ENCODE measurements at places on chromosomes 2 and 18.

GRCh38 chr2:98539056-98539735 is 69.1 kb downstream of the COA5 start:
- no peak for DNase-seq

DNA sequence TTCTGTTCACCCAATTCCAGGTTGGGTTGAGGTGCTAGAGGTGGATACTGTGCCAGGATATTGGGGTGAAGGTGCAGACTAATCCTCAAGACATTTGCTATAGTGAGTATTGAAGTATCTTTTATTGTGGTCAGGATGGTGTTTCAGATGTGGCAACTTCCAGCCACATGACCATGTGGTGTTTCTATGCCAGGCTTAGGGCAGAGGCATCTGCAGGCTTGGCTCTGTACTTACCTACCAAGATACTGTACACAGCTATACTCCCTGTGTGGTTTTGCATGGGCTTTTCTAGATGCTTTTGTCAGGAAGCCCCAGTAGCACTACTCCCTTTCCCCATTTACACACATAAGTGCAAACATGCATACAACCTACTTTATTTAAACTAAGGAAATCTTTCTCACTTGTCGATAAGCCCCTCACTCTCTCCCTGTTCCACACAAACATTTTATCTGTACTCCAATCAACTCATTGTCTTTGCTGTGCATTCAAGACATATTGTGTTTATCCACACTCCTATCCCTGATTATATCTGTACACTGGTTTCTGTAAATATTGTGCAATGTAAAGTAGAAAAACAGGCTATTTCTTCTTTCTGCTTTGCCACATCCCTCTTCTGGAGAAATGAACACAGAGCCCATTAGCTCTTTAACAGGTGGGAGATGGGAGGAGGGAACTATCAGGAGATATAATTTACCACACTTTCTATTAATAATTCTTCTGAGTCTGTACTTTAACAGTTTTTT is 12.3 kb downstream of the ARL6IP6 start:
- DNase-seq, result no peak

DNA sequence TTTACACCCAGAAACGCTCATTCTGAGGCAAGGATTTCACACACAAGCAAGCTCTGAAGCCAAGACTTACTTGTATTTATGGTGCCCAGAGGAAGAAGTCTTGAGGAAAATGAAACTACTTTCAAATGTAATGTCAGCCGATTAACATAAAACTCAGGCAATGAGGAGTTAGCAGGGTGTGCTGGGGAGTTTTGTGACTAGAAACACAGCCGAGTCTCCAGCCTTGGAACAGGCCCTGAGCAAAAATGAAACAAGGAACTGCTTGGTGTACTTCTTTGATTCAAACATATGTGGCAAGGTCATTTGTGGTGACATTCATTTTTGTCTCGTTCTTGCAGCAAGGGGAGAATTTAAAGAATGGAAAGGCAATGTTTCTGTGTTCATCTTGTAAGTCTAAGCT is 4.5 kb downstream of the DYTN start:
- peak; percentile 10 for DNase-seq

- DNase-seq, result peak; percentile 72
Observed at GRCh38 chr2:31258351-31258750, 24.4 kb downstream of the EHD3 start.

DNA sequence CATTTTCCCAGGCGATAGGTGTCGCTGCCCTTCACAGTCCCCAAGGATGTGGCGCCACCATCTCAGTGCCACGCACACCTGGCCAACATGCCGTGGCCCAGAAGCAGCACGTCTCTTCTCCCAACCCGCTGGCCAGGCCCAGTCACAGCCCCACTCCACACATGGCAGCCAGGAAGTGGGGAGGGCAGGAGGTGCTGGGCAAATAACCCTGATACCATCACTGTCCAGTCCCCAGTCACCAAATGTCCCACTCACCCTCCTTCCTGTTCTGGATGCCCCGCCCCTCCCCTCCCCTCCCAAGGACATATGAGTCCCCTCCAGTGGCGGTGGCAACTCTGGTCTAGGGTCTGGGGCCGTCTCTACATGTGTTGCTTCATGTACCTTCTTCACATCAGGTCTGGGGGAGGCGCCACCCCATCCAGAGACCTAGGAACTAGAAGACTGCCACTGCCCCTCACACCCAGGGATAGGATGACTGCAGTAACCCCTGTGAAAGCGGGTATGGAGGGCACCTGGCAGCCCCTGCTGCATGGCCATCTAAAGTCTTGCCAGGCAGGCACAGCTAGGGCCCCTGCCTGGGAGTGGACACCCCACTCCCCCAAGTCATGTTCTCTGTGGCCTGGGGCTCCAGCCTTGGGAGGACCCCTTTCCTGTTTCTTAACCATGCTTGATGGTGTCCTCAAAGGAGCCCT is 7.3 kb upstream of the CAPN10 start:
- DNase-seq, result no peak

DNA sequence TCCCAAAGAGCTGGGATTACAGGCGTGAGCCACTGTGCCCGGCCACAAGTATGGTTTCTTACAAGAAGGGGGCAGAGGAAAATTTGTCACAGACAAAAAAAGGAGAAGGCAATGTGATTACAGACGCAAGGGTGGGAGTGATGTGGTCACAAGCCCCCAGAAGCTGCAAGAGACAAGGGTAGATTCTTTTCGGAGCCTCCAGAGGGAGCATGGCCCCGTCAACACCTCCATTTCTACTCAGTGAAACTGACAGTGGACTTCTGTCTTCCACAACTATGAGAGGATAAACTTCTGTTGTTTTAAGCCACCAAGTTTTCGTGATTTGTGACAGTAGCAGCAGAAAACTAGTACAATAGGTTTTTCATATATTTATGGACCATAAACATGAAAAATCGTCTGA is 2.1 kb upstream of the TCF7L1 start:
- no peak for DNase-seq

DNA sequence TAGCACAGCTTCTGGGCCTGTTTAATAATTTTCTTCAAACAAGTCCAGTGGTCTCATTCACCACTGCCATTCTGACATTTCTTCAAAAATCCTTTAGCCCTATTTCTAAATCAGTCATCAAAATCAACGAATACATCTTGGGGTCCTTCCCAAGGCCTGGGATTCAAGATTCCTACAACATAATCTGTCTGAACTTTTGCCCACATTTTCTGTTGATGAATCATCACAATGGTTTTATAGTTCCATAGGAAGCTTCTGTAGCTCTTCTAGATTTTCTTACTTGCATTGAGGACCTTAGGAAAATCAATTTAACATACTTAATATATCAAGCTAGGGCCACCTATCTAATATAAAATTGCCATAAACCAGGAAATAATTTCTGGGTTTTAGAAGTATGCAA is 811.8 kb upstream of the ACVR2A start:
- no peak for DNase-seq

- DNase-seq, result no peak
Observed at GRCh38 chr2:239949075-239949474, 76.1 kb downstream of the NDUFA10 start.

DNA sequence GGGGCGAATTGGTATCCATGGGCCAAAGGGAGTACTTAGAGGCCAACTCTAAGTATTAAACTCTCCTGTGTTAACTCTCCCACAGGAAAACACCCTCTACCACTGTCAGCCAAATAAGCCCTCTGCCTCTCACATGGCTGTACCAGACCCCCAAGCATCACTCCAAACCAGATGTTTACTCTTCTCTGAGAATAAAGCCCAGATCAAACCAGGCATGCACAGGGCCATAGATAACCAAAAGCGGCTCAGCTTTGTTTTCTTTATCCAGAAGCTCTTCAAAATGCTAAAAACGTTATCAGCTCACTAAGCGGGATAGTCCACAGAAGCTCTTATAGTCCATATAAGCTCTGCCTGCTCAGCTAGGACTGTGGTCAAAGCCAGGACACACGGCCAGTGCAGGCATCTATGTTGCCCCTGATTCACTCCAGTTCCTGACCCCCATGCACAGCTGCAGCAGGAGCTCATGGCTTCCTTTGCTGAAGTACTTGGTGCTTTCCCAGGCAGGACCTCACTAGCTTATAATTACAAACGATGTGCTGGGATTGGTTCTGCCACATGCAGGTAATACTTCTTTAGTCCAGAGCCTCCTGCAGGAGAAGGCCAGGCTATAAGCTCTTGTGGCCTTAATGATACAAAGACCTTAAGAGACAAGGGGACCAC is 21.0 kb upstream of the SEMA4C start:
- DNase-seq, result no peak

- no peak for DNase-seq
Observed at GRCh38 chr2:25146896-25147295, 21.5 kb downstream of the POMC start.

- DNase-seq, result no peak
Observed at GRCh38 chr2:98503481-98504105, 58.9 kb downstream of the INPP4A start.

DNA sequence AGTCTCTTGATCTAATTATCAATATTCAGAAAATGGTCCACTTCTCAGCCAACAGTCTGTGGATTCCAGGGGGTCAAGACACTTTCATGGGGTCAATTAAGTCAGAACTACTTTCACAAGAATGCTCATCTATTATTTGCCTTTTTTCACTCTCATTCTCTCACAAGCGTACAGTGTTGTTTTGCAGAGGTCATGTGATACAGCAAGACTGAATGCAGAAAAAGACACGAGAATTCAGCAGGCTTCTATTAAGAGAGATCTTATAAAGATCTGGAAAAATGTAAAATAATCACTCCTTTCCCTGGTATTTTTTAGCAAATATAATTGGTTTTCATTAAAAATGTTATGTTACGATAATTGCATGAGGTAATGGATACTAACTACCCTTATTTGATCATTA is 8.7 kb downstream of the RPRD1A start:
- DNase-seq, result no peak

GRCh38 chr2:68744366-68744912 is 9.8 kb downstream of the ARHGAP25 start:
- DNase-seq, result no peak

DNA sequence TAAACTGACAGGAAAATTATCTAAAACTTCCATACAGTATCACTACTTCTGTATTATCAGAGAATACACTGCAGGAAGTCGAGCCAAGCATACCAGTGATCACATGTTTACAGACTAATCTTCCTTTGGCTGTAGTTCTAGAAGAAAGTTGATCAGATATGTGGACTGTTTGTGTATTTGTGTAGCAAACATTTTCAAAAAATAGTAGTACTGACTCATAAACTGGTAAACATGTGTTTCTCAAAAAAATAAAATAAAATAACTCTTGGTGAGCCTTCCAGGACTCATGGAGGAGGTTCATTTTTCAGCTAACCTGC is 148.9 kb upstream of the SLC39A10 start:
- DNase-seq, result no peak

GRCh38 chr2:168519534-168520308 is 63.6 kb downstream of the CERS6 start:
- no peak for DNase-seq

DNA sequence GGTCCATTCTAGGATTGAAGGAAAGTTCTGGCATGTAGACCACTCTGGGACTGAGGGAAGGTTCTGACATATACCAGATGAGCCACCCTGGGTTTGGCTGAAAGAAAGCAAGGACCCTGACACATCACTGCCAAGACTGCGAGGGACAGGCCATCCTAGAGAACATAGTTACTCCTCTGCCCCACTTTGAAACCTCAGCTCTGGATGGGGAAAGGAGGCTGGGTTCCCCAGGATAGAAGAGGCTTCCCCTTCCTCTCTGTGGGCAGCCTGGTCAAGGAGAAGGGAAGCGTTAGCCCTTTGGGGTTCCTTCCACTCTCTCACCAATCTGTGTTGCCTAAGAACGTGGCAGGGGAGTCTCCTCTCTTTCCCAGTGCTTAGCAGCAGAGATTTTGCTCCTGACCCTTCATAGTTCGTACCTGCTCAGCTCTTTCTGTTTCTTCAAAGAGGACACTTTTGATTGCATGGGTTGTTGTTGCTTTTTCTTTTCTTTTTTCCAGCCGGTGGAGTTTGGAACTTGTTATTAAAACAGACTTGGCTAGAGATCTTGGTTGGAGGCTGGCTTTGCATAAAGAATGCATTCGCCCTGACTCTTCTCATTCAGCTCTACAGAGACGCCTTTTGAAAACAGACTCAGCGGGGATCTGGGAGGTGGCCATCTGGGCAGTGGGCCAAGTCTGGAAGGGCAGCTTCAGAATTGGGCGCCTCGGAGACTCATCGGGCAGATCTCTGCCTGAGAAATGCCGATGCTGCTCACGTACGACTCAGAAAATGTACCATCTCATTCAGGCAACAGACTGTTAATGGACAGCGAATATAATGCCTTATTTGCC is 166.1 kb downstream of the CLIP4 start:
- no peak for DNase-seq

DNA sequence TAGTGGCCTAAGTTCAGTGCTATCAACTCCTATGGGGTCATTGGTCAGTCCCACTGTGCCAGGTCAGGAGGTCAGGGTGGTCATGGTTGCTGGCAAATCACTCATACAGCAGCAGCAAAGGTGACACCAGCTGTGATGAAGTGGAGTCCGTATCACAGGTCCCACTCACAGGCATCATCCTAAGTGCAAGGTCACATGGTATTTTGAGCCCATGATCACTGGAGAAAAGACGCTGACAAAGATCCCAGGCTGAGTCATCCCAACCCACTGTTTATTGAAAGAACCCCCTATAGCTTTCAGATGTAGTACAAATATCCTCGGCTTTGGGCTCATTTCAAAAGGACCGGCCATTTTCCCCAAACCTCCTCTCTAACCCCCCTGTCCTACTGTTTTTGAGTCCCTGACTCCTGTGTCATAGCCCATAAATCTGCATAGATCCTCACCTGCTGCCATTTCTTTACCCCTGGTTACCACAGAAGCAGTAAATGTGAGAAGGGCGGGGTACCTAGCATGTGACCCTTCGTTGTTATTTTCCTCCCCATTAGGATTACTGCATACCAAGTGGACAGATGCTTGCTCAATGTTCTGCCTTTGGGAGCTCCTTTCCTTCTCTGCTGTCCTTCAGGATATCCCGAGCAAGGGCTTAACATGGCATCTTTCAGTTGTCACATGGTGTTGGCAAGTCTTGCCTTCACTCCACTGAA is 107.7 kb downstream of the COL6A3 start:
- no peak for DNase-seq

DNA sequence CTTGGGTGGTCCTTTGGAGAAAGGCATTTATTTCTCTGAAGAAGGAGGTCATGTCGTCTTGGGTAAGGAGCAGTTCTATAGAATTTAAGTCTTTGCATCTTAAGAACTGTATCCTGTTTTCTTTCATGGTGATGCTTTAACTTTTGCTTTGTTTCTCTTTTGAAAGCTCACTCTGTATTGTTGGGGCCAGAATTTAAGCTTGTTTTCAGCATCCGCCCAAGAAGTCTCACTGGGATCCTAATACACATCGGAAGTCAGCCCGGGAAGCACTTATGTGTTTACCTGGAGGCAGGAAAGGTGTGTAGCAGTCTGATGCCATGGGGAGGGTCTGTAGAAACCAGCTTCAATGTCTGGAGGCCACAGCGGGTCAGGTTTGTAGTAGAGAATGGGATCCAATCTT is 64.7 kb upstream of the TTC39C start:
- DNase-seq, result no peak

- no peak for DNase-seq
Observed at GRCh38 chr2:96649342-96649741, 6.8 kb downstream of the FER1L5 start.

DNA sequence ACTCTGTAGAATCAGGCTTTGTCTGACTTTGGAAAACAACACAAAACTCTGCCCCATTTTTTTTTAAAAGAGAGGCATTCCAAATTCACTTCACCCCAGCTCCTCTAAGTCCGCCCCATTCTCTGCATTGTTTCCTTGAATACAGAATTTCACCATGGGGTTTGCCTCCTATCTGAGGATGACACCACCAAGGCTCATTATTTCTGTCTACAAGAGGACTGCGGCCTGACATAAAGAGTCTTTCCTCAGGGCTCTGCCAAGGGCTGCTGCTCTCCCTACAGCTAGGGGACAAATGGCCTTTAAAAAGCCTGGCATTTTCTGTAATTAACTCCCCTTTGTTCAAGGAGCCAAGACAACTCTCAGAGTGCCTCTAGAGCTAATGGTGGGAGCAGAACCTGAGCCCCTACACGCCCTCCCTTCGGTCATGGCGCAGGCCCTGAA is 4.6 kb downstream of the CHST10 start:
- DNase-seq, result no peak

Measured in GM20000 (cell line).